Mesenchymal stem cell (in vitro differentiated cells and primary cell): ENCODE measurements at places on chromosomes 1 and 21.

- DNase-seq, result no peak
- H3K27ac ChIP-seq, result peak overlapping the region; percentile 81
- peak overlapping the region; percentile 82 for H3K4me3 ChIP-seq
- H3K36me3 ChIP-seq, result peaks cover 15% of the 10 kb centered on the region
Observed at GRCh38 chr1:173869021-173869359, 810 bp downstream of the ZBTB37 start.

DNA sequence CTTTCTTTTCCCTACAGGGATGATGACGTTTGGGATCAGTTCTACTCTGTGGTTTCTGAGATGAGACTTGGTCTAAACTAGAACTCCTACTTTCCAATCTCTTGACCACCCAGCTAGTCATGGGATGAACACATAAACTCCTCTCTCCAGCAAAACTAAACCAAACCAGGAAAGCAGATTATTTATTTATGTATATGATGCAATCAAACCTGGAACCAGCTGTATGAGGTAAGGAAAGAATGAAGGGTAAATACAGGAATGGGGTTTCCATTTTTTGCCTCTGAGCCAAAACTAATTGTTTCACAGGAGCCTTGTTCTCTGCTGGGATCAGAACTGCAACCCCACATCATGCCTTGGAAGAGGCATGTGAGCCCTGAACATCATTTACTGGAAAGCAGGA is 3.3 kb upstream of the AGT start:
- H3K27me3 ChIP-seq, result peaks cover 10% of the 10 kb centered on the region
- H3K4me3 ChIP-seq, result no peak overlapping the region
- peaks cover 11% of the 10 kb centered on the region for H3K4me1 ChIP-seq

GRCh38 chr1:104768466-104768865 is 1018.8 kb downstream of the AMY1C start:
- no peak overlapping the region for H3K4me3 ChIP-seq
- DNase-seq, result no peak
- H3K27me3 ChIP-seq, result no peaks in the 10 kb centered on the region
- H3K4me1 ChIP-seq, result no peaks in the 10 kb centered on the region

DNA sequence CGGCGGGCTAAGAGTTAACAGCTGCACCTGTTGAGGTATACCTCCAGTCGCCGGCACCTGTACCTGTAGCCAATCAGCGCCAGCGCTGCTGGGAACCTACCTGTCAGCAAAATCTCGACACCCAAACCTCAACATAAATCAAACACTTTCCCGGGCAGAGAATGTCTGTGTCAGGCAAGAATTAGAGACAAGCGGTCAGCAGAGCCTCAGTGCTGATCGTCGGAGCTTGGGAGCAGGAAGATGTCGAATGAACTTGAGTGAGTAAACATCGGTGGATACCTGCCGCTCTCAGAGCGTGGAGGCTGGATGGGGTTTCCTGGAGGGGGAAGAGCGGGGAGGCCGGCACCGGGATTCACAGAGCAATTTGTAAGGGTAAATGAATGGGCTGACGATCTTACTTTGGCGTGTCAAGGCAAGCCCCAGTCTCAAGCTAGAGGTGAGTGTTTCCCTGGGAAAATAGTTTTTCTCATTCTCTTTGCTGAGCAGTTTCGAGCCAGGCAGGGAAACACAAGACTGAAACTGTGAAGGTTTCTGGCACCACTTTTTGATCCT is at the start of gene GRHL3:
GRHL3 (plus strand) TSS at position 46 of the 552 bp plus-strand sequence; CDS start at position 241, 195 bp downstream.
- no peak within 1 kb of the TSS for H3K27ac ChIP-seq
- peak; percentile 48 for DNase-seq
- H3K27me3 ChIP-seq, result peaks cover 88% of the 10 kb centered on the region

DNA sequence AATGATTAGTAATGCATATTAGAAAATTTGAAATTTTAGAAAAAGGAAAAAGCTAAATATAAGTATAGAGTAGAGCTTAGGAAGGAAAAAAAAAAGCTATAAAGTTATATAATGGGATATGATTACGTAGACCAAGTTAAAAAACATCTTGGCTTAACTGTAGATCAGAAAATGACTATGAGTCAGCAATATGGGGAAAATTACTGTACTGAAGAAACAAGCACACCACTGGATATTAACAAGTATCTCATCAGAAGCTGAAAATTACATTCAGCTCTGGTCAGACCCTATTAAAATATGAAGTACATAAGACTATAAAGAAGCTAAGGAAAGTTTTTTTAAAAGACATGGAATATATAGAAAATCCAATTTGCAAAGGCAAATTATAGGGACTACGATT is 19.5 kb downstream of the DNAJC8 start:
- H3K36me3 ChIP-seq, result peaks cover 18% of the 10 kb centered on the region
- H3K4me3 ChIP-seq, result no peak overlapping the region
- H3K27me3 ChIP-seq, result no peaks in the 10 kb centered on the region
- H3K27ac ChIP-seq, result no peak overlapping the region
- peaks cover 1% of the 10 kb centered on the region for H3K4me1 ChIP-seq

DNA sequence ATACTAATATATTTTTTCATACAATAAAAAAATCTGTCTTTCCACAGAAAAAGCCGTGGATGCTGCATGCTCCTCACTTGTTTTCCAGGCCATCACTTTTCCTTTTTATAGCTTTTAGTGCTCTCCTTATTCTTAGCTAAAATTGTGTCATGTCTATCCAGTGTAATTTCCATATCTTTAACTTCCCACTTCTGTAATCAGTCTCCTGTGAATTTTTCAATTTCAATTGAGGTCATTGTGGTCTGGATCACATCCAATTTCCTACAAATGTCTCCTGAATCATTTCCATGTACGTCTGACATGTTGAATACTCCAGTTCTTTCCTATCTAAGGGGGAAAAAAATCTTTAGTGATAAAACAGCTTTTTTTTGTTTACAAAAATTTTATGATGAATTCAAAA is 838.2 kb upstream of the B3GALT2 start:
- no peak overlapping the region for H3K4me3 ChIP-seq
- no peaks in the 10 kb centered on the region for H3K36me3 ChIP-seq
- no peaks in the 10 kb centered on the region for H3K27me3 ChIP-seq
- peak; percentile 59 for DNase-seq

DNA sequence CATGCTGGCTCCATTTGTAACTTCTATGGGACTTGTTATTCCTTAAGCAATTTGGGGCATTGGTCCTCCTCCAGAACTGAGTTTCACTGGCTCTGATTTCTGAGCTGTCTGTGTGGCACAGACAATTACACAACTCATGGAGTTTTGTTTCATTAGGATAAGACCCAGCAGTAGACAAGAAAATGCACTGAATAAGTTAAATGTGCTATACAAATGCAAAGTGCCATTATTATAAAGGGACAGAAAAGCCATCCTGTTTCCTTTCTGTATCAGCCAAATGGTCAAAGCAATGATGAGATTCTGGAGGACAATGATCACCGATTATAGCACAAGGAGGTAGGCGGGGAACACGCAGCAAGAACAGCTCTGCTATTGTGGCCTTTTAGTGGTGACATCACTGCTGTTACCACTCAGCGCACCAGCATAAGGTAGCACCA is 81.9 kb downstream of the CNIH3 start:
- DNase-seq, result no peak
- H3K4me1 ChIP-seq, result peaks cover 2% of the 10 kb centered on the region
- H3K27me3 ChIP-seq, result no peaks in the 10 kb centered on the region
- H3K36me3 ChIP-seq, result peaks cover 88% of the 10 kb centered on the region
- no peak overlapping the region for H3K4me3 ChIP-seq

DNA sequence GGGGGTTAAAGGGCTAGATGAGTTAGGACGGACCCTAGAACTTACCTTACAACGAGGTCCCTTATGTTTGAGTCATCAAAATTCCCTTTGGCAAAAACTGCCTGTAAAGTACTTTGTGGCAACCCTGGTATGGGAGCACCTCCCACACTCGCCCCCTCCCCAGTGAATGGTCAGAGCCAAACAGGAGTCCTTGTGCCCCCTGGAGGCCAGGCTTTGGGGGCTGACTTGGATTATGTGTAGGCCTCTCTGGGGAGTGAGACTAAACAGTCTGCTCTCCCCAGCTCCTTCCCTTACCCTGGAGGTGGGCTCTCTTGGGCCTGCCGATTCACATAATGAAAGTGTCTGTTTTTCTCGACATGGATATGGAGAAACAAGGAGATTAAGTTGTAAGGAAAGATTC is 81.2 kb downstream of the ADCY10 start:
- H3K27me3 ChIP-seq, result no peaks in the 10 kb centered on the region
- no peaks in the 10 kb centered on the region for H3K36me3 ChIP-seq
- no peak overlapping the region for H3K27ac ChIP-seq
- DNase-seq, result no peak
- H3K4me1 ChIP-seq, result no peaks in the 10 kb centered on the region

DNA sequence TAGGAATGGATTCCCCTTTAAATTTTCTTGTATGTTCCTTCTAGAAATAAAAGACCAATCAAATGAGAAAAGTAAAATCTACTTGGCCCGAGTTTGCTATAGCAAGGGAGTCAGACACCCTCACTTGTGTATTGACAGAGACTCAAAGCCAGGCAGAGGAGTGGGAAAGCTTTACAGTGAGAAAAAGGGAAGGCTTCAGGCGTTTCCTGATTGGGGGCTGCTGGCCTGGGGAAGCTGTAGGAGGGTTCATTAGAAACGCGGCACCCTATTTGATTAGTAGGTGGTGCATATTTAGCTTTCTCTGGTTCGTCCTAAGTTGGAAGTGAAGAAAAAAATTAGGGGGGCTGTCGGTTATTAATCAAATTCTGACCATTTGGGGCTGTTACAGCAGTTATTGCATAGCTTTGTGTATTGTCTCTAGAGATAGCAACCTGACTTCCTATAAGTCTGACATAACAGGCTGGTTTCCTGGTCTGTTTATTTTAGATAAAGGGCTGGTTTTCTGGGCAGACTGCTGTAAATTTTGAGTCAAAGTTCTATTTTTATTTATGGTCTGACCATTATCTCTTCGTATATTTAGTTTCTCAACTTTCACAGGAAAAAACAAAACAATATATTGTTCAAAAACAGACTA is 10.0 kb downstream of the SLC25A24 start:
- no peak overlapping the region for H3K27ac ChIP-seq
- H3K4me3 ChIP-seq, result no peak overlapping the region
- H3K4me1 ChIP-seq, result no peaks in the 10 kb centered on the region
- H3K36me3 ChIP-seq, result peaks cover 38% of the 10 kb centered on the region

DNA sequence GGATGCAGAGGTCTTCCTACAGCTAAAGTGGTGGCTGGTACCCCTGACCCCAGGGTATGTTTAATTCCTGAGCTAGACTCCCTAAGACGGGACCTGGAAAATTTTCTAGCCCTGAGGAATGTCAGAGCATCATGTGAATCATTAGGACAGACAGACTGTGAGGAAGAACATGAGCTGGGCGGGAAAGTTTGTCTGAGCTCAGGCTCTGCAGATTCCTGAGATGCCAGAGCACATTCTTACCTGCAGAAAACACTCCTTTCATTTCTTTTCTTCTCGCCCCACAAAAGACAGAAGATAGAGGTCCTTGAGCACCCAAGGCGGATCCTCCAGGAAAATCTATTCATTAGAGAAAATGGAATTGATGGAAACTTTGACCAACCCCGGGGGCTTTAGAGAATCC is 6.5 kb downstream of the CAPN2 start:
- peaks cover 38% of the 10 kb centered on the region for H3K36me3 ChIP-seq
- H3K4me1 ChIP-seq, result peaks cover 39% of the 10 kb centered on the region
- H3K27me3 ChIP-seq, result no peaks in the 10 kb centered on the region

GRCh38 chr1:48099072-48099773 is 102.0 kb upstream of the TRABD2B start:
- DNase-seq, result no peak
- H3K4me1 ChIP-seq, result no peaks in the 10 kb centered on the region
- H3K4me3 ChIP-seq, result no peak overlapping the region
- no peak overlapping the region for H3K27ac ChIP-seq

DNA sequence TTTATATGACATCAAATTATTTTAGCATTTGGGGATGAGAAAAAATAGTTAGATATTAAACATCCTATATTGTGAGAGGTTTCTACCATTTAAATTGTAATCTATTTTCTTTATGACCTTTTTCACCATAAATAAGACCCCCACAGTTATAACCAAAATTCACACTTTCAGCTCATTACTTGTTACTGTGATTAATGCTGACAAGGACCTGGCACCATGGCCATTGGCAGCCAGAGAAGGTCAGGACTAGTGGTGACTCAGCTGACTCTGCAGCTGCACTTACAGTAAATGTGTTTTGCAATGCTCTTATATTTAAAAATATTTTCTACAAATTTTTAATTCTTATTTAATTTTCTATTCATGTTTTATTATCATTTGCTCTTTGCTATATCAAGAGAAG is 133.3 kb upstream of the C1orf105 start:
- no peaks in the 10 kb centered on the region for H3K36me3 ChIP-seq
- no peak overlapping the region for H3K27ac ChIP-seq
- H3K4me3 ChIP-seq, result no peak overlapping the region

DNA sequence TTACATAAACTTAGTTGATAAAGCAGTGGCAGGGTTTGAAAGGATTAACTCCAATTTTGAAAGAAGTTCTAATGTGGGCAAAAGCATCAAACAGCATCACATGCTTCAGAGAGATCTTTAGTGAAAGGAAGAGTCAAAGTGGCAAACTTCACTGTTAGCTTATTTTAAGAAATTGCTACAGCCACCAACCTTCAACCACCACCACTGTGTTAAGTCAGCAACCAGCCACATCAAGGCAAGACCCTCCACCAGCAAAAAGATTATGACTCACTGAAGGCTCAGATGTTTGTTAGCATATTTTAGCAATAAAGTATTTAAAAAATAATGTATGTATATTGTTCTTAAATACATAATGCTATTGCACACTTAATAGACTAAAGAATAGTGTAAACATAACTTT is 21.3 kb upstream of the MAGI3 start:
- no peaks in the 10 kb centered on the region for H3K36me3 ChIP-seq
- no peak for DNase-seq
- H3K4me1 ChIP-seq, result no peaks in the 10 kb centered on the region
- H3K4me3 ChIP-seq, result no peak overlapping the region

DNA sequence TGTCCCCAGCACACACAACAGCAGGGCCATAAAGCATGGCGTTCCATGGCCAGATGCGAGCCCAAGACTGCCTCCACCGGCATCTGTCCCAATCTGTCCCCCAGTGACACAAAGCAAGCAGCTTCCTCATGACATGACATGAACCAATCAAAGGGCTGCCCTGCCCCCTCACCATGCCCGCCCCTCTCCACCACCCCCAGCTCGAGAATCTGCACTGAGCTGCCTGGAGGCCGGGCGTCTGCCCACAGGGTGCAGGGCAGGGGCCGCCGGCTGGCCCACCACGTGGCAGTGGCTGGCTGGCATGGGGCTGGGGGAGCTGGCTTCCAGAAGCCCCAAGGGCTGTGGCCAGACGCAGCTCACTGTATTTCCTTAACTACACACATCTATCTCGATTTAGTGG is 27.8 kb downstream of the WNT9A start:
- no peak for DNase-seq
- no peak overlapping the region for H3K4me3 ChIP-seq
- H3K27me3 ChIP-seq, result no peaks in the 10 kb centered on the region
